Stimulated activated naive CD8-positive, alpha-beta T cell treated with anti-CD3 and anti-CD28 coated beads, Interleukin-15, amount 100 ng/mL, for 72 hours (primary cell): ENCODE measurements at places on chromosomes 13 and 19.

DNA sequence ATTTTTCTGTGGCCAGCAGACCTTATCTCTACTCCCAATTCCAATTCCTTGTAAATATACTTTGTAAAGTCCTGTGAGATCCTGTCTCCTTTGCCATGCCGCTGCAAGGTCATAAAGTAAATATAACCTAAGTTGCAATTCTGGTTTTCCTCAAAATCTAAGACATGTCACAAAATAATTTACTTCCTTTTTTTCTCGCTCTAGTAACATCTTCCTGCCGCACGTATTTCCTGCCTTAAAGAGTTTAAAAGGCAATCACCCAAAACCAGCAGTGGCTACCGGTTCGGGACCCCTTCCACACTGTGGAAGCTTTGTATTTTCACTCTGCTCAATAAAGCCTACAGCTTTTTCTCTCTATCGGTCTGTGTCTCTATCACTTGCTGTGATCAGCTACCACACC is 832.0 kb upstream of the SLITRK5 start:
- DNase-seq: no peak

GRCh38 chr13:24301434-24301833 is 7.9 kb upstream of the C1QTNF9 start:
- DNase-seq: no peak

DNA sequence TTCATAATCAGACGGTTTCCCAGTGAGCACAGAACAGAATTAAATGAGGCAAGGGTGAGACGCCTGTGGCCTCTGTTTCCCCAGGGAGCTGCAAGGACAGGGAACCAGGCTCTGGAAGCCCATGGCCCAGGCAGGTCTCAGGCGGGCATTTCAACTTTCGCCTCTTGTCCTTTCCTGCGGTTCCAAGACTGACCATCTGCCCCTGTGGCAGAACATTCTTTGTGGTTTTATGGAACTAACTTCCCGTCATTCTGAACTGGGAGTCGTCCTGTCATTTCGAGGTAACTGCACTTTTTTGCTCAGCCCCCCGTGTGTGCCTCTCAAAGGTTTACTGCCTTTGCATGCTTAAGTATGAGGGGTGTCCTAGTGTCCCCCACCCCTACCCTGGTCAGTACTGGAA is 70.9 kb downstream of the KL start:
- DNase-seq: no peak

DNA sequence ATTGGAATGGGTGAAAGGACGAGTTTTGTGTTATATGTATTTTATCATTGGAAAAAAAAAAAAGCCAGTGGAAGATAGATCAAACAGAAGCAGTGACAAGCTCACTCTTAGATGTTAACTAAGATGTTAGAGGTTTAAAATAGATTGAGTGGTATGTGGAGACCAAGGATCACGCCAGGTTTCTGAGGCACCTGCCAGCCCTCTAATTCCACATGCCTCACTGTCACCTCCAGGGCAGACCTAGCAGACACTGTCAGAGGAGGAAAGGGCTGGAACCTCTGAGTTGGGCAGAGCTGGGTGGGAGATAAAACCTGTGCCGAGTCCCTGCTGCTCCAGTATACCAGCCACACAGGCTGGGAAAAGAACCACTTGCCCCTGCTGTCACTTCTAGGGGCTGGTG is 57.5 kb upstream of the SIAH3 start:
- DNase-seq: no peak

GRCh38 chr19:58056861-58057260 is 2.2 kb upstream of the ZNF135 start:
- no peak for DNase-seq

GRCh38 chr13:101708115-101708514 is 255.6 kb downstream of the ITGBL1 start:
- DNase-seq: no peak

DNA sequence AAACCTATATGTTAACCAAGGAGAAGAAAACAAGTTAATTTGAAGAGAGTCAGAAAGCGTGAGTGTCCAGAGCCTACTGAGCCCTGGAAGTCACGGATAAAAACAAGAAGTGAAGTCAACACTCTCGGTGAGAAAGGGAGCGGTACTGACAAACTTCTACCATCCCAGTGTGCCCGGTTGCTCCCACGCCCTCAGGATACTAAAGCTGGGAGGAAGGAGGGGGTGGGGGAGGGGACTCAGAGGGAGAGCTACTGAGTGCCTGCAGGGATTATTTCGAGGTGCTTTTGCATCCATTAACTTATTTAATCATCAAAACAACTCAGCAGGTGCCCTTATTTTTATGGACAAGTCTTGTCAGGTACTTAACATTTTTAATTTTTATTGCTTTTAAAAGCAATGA is 166.2 kb downstream of the ZIC5 start:
- DNase-seq: no peak

DNA sequence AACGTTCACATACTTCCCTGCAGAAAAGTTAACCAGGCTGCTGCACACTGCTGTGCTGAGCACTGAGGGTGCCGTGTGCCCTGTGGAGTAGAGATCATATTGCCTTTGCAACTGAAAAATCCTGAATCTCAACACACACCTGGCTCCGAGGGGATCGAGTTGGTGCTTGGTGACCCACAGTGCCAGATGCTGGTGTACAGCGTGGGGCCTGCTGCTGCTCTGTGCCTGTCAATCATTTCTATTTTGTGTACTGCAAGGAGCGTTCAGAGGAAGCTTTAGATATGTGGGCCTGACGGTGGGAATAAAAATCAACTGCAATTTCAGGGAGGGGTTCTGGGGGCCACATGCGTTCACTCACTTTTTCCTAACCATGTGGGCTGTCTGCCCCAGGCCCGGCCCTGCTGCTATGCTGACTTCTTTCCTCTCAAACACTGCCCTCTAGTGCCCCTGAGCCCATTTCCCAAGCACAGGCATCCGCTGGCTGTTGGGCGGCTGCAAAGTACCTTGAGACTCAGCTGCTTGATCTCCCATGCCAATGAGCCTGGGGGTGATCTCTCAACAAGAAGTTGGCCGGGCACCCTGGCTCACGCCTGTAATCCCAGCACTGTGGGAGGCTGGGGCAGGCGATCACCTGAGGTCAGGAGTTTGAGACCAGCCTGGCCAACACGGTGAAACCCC is 9.7 kb upstream of the LENG8 start:
- no peak for DNase-seq

DNA sequence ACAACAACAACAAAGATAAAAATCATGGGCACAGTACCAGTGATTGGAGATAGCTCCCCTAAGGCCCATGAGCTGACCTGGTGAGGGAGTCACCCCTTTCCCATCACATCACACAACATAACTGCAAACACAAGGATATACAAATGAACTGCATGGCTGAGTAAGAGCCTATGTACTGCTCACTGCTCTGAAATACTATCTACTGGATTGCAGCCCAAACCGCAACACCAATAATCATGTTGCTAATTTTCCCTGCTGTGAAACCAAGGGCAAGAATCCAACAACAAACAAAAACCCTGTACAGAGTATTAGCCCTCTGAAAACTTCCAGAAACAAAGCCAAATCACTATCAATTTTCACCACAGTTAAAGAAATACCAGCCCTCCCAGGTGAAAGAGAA is 1893.2 kb downstream of the PCDH9 start:
- no peak for DNase-seq

- no peak for DNase-seq
Observed at GRCh38 chr19:16206046-16206605, 8.4 kb downstream of the AP1M1 start.

DNA sequence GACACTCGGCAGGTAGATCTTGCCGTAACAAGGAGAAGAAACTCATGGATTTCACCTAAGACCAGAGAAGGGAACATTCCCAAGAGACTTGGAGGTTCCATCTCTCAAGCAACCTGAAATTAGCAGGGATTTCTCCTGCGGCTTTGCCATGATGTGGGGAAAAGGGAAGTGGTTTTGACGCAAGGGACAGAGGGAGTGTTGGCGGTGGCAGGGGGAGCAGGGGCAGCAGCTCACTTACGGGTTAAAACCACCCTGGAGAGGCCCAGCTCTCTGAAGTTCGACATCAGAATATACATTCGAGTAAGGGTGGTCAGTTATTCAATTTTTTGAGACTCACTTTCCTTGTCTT is 76.1 kb upstream of the POMP start:
- no peak for DNase-seq

DNA sequence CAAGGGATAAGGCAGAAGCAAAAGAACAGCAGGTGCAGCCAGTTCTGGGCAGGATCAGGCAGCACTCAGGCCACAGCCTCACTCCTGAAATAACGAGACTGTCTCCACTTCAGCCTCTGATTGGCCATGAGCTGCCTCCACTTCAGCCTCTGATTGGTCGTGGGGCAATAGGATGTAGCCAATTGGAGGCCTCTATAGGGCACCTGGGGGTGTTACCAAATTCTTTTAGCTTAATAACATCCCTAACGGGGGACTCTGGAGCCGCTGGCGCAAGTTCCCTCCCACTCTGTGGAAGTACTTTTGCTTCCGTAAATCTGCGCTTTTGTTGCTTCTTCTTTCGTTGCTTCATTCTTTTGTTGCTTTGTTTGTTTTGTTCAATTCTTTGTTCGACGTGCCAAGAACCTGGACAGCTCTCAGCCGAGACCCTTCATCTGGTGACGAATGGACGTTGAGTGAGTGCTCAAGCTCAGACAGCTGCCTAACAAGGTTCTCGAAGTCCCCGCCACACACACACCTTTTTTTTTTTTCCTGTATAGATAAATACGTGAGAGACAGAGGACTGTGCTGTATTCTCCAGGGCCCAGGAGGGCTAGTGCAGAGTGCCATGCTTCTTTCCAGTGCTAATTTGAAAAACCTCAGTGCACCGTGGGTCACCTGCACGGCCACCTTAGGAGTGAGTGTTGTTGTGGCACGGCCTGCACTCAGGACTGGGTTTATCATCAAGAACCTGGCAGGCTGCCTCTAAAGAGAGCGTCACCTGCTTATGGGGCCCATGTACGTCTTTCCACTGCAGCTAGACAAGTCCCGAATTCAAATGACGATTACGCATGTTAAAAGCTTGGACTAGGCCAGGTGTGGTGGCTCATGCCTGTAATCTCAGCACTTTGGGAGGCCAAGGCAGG is 32.0 kb upstream of the TUBGCP3 start:
- DNase-seq: no peak

DNA sequence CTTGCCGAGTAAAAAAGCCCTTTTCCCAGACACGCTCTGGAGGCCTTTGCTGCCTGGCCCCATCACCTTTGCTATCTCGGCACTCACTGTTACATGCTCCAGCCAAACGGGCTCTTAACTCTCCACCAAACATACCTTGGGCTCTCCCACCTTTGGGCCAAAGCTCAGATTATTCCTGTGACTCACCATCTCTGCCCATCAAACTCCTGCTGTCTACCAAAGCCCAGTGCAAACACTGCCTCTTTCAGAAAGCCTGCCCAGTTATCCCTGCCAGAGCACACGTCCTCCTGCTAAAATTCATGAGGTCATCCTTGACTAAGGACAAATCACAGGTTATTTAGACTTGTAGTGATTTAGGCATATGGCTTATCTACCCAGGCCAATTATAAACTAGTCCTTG is 48.1 kb upstream of the SERPINE3 start:
- no peak for DNase-seq

GRCh38 chr13:74708629-74709028 is 574.4 kb upstream of the KLF12 start:
- DNase-seq: no peak

DNA sequence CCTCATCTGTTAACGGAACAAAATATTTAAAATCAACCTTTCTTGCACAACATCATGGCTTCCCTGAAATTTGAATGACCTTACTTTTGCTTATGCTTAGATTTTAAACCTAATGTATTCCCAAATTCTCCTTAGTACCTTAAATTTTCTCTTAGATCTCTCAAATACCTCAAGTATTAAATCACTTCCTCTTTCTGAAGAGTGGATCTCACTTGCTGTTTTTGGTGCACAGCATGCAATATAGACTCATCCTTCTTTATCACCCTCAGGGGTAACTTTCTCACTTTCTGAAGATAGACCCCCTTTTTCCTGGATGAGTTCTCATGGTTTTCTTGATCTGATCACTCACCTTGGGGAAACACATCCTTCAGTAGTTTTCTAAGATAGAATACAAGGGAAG is 871.7 kb downstream of the DACH1 start:
- DNase-seq: no peak

GRCh38 chr13:46908501-46908900 is 11.6 kb upstream of the HTR2A start:
- DNase-seq: no peak

DNA sequence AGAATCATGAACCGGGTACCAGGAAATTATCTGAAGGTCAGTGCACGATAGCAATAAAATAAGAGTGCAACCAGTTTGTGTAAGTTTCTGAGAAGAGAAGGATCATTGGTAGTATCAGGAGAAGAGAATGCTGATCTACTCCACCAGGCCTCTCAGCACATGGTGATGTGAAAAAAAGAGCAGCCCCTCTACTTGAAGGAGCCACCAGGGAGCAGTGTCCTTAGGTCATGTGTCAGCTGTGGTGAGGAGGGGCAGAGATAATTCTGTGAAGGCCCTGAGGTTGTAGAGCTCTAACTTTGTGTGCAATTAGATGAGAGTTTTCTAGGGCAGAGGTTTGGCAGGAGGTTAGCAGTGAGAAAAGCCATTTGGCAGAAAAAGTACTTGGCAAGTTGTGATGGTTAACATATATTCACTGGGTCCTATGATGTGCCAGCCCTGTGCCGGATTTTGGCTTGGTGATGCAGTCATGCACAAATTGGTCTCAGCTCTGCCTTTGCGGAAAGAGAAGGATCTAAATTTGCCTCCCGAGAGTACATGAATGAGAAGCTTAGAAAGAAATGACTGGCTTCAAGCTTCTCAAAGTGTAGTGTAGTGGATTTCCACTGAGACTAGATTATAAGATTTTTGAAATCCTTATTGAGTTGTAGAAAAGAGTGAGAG is 19.2 kb upstream of the ZC3H13 start:
- no peak for DNase-seq

GRCh38 chr13:87677043-87677495 is 5.9 kb downstream of the SLITRK5 start:
- DNase-seq: no peak

DNA sequence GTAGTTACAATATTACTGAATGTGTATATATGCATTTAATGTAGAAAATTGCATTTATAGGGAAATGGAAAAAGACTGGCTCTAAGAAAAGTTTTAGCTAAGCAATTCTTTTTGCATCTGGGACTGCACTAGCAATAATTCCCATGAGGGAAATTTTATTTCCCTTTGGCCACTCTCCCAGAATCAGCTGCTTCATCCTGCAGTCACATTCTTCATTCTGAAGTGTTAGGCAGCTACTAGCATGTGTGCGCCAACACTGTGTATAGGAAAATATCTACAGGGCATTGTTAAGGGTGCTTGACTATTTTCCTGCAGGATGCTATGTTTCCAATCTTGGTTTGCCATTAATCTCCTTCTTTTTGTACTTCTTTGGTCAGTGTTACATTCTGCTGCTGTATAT is 312.8 kb upstream of the PCDH20 start:
- no peak for DNase-seq

- no peak for DNase-seq
Observed at GRCh38 chr13:73057284-73058063, 1.3 kb upstream of the KLF5 start.

GRCh38 chr19:17778968-17779929 is 15.7 kb upstream of the B3GNT3 start:
- DNase-seq: no peak
